ENCODE measurements at places on chromosomes 4 and X.
A peak's percentile ranks its signal among the peaks of the same experiment; 100 is the strongest.

- no peak for DNase-seq
These were observed 1.3 kb upstream of the ZNF732 start for GRCh38 chr4:306551-306961.

DNA sequence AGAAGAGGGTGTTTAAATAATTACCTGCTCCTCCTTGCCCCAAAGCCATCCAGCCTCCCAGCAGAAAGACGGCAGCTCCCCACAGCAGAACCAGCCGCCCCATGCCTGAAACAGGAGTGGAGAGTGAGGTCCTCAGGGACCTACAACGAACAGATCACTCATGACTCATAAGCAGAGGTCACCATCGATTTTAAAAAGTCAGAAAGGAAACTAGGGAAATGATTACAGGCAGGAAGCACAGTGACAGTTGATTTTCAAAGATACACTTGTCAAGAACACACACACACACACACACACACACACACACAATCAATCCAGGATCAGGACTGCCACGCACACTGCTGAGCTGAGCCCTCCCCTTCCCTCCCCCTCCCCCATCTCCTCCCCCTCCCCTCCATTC lies at the start of gene CRLF2:
Gene CRLF2, minus strand, starts transcription at position 118 of the 400 bp plus-strand sequence. Its CDS starts 15 bp downstream, at position 103.
- peak; percentile 30 for DNase-seq

GRCh38 chr4:109079201-109079600 lies 223.3 kb downstream of the COL25A1 start:
- peak; percentile 42 for DNase-seq

DNA sequence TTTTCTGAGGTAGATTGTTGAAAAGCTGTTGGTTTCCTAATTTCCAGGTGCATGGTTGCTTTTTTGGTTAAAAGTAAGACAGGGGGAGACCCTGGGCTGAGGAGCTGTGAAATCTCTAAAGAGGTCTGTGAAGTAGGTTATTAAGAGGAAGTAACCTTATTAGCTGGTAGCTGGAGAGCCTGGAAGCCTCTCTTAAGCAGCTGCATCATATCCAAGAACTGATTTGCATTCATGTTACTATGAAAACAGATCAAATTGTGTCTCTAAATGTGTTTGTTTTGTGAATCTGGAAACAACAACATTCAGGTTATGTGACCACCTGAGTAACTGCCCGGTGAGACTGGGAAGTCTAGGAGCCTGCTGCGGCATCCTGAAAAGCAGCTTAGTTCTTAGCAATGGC lies 54.1 kb downstream of the ARHGAP10 start:
- DNase-seq = no peak

DNA sequence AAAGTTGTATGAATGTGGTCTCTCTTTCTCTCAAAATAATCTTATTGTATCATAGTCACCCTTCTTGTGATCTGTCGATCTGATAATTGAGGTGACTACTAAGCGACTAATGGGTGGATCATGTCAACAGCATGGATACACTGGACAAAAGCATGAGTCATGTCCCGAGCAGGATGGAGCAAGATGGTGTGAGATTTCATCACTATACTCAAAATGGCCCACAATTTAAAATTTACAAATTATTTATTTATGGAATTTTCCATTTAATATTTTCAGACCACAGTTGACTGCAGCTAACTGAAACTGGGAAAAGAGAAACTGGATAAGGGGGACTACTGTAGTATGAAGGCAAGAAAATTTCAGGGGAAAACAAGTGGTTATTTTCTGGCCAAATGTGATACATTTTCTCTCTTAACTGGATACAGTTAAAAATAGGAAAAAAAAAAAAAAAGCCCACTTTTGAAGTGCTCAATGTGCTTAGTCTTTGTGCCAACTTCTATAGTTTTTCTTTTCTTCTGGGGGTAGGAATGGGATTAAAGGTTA lies 25.3 kb downstream of the FAM241A start:
- DNase-seq = peak; percentile 89

DNA sequence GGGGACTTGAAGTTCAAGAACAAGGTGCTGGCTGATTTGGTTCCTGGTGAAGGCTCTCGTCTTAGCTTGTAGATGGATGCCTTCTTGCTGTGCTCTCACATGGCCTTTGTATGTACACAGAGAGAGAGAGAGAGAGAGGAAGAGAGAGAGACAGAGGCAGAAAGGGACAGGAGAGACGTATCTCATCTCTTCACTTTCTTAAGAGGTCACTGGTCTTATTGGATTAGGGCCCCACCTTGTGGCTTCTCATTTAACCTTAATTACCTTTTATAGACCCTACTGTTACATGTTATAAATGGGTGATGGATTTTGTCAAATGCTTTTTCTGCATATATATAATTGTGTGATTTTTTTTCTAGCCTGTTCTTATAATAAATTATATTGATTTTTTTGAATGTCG lies 1444.2 kb downstream of the ADGRL3 start:
- no peak for DNase-seq

DNA sequence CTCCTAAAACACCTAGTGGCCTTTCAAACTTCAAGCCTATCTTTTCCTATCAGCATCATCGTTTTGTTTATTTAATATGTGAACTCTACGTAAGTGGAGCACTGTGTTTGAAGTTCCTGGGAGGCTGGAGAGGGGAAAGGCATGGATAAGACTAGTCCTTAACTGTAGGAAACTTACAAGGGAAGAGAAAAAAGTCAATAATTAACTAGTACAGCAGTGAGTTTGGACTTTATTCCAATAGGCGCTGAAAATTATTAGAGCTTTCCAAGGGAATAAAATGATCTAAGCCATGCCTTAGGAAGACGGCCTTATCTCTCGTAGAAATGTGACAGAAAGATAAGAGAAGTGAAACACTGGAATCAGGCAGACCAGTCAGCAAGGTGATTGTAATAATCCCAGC lies 55.3 kb downstream of the AMOT start:
- no peak for DNase-seq

GRCh38 chr4:15674926-15675325 lies 6.7 kb upstream of the FAM200B start:
- DNase-seq = no peak

DNA sequence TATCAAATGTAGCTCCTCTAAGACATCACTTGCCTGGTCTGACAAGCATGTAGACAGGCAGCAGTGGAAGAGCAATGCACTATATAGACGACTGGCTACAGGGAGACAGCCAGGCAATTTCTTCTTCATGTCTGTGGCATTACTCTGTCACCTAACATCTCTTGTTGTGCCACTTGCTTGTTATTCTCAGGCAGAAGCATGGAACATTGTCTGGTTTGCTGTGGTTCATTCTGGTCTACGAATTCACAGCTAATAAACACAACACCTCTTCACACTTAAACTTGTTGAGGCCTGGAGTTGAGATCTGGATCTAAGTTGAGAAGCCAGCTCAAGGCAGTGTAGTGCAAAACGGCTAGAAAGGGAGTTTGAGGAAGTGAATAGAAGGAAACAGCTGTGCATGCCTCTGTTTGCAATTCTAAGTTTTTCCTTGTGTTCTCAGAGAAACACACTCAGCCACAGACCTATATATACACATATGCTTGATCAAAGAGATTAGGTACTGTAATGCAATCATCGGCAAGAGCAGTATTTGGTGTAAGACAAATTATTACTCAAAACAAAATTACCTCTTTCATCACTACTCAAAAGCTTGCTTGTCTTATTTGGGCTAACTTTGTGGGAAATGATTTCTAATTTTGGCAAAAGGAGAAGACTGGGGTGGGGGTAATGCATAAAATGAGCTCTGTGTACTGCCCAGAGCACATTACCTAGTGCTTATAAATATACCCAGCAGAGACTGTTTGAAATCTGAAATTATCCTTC lies 243.8 kb downstream of the PPP3CA start:
- no peak for DNase-seq

GRCh38 chr4:81845273-81845672 lies 373.6 kb upstream of the RASGEF1B start:
- no peak for DNase-seq

GRCh38 chrX:29813174-29813573 lies 402.2 kb upstream of the MAGEB2 start:
- DNase-seq = no peak

DNA sequence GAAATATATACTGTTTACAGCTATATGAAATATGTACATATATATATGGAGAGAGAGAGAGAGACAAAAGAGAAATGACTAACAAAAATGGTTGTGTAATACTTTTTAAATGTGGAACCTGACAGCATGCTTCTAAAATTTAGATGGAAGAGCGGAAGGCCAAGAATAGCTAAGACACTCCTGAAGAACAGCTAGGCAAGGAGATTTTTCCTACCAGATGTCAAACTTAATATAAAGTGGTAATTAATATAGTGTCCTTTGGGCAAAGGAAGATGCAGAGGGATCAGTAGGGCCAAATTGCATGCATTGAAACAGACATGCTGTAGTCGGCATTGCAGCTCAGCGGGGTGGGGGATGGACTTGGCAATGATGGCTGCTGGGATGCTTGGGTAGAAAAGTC lies 45.2 kb downstream of the ADD1 start:
- peak; percentile 11 for DNase-seq

DNA sequence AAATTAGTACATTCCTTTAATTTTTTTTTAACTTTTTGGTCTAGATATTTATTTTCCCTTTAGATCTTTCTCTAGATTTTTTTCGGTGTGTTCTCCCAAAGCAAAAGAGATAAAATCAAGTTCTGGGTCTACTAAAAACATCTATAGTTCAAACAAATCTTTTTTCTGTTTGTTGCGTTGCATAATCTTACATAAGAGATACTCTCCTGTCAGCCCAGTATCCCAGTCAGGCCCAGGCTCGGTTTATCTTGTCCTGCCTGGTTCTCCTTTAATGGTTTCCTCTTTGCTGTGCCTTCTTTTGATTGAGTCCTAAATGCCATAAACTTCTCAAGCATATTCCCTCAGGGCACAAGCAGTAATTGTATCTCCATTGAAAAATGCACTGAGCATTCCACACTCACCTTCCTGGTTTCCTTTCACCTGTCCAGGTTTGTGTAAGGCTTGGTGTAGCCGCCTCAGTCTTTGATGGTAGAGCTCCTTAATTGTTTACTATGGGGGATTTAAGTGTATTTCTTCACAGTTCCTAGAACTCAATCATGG lies 104.9 kb downstream of the TMEM131L start:
- no peak for DNase-seq

GRCh38 chrX:119625843-119626242 lies 19.6 kb upstream of the NKRF start:
- no peak for DNase-seq

DNA sequence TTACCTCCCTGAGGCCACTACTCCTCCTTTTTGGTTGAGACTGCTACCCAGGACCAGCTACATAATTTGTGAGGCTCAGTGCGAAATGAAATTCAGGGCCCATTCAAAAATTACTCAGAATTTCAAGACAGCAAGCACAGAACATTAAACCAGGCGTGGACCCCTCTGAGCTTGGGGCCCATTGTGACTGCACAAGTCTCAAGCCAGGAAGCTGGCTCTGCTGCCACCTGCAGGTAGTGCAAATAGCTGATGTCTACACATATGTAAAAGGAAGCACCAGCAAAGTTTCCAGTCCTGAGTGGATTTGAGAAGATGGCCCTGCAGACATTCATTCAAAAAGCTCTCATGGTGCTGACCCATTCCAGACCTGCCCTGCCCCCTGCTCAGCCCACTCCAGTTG lies 213.4 kb upstream of the LNX1 start:
- peak; percentile 40 for DNase-seq

- DNase-seq = peak; percentile 64
These were observed 15.4 kb downstream of the UTP3 start for GRCh38 chr4:70703619-70704214.

DNA sequence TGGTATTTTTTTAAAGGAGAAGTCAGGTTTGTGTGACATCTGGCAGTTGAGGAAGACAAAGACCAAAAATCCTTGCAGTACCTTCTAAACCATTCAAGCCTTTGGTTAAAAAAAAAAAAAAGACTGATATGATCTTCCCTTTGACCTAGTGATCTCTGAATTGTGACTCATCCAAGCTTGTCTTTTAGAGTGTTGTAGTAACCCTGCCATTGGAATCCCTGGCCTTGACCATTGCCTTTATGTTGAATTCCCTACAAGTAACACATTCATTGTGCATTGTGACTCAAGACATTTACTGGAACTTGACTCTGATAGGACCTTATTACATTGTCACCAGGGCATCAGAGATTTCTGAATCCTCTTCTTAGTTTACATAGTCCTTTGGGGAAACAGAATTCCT lies 1469.0 kb downstream of the TECRL start:
- DNase-seq = no peak

DNA sequence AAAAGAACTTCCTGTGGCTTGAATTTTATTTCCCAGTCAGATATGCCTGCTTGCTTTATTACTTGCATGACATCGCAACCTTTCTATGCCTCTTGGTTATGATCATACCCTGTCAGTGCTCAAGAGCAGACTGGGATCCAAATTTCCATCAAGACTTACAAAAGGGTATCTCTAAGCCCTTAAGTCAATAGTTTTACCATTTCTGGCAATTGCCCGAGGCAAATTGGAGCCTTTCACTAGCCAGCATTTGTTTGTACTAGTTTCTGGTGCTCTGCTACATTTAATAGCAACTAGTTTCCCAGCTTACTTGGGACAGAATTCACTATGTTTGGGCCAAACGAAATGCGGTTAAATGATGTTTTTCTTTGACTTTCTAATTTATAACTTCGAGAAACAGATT lies 73.2 kb upstream of the ITM2A start:
- no peak for DNase-seq

DNA sequence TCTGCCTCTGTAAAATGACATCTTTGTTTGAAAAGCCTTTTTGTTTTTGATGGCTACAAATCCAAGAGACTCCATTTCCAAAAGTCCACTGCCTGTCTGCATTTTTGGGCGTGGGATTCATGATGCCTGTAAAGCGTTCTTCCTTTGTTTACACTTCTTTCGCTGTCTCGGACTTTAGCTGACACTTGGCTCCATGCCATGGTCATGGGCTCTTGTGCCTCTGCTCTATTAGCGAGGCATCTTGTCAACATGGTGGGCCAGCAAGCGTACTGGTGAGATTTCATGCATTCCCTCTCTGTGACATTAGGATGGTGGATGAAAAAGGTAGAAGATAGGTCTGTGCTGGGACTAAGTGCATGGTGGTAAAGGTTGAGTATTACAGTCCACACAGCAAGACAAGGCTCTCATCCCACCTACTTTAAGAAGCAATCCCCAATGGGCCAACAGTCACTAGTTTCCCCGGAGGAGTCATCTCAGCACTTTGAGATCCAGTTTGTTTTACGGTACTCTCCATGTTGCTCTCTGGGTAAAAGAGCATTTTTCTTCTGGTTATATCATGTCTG lies 298.2 kb upstream of the KLF3 start:
- DNase-seq = no peak

GRCh38 chr4:186642530-186642929 lies 81.1 kb downstream of the FAT1 start:
- no peak for DNase-seq

DNA sequence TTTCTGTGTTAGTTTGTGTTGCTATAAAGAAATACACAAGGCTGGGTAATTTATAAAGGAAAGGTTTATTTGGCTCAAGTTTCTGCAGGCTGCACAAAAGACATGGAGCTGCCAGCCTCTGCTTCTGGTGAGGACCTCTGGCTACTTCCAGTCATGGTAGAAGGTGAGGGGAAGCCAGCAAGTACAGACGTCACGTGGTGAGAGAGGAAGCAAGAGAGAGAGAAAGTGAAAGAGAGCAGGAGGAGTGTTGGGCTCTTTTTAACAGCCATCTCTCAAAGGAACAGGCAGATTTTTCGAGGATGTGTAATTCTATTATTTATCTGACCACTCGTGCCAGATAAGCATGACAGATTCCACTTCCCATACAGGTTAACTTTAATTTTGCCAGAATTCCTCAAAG lies 1199.1 kb downstream of the ADGRL3 start:
- DNase-seq = no peak

- no peak for DNase-seq
These were observed 1756.9 kb upstream of the TENM3 start for GRCh38 chr4:180486342-180486741.
